Gastroesophageal sphincter (tissue), 4 donors: ENCODE measurements at places on chromosomes 5 and 9.
A peak's percentile ranks its signal among the peaks of the same experiment; 100 is the strongest.

DNA sequence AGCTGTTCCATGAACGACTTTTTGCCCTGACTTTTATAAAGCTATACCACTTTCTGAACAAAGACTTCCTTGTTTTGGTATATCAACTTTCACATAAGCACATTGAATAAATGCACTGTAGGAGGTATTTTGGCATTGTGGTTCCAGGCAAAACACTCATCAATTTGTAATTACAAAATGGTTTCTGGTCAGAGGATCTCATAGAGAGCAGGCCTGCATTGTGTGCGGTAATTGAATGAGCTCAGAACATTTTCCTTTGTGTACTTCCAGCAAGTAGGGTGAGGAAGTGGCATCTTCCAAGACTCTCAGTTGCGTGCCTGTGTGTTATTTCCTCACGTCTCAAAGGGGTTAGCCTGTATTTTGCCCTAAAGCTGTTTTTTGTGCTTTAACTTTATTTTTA, 89.2 kb downstream of the PDE6A start:
- ATAC-seq, result no peak

DNA sequence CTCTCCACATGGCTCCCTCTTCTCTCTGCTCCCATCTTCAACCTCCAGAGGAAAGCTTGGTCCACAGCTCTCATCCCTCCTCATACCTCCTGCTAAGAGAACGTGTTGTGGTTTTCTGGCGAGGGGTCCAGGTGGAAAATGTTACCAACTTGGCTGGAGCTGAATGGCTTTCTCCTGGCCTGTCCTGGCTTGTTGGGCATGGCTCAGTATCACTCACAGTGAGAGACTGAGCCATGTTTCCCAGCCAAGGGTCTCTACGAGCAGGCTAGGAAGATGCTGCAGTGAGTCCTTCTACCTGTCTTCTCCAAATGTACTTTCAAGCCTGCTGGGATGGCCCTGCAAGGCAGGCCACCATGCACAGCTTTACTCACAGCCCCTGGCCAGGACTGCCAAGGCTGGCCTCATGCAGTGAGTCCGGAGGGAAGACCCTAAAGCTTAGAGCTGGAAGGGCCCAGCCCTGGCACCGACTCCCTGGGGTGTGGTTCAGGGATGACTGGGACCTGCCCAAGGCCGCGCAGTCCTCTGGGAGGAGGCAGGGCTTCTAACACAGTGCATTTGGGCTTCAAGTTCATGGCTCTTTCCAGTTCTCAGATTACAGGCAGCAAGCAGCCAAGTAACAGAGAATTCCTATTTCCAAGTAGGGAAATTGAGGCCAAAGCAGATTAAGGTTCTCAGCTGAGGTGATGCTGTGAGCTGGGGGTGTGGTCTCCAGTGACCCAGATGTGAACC, 59.5 kb downstream of the COL27A1 start:
- ATAC-seq, result no peak

DNA sequence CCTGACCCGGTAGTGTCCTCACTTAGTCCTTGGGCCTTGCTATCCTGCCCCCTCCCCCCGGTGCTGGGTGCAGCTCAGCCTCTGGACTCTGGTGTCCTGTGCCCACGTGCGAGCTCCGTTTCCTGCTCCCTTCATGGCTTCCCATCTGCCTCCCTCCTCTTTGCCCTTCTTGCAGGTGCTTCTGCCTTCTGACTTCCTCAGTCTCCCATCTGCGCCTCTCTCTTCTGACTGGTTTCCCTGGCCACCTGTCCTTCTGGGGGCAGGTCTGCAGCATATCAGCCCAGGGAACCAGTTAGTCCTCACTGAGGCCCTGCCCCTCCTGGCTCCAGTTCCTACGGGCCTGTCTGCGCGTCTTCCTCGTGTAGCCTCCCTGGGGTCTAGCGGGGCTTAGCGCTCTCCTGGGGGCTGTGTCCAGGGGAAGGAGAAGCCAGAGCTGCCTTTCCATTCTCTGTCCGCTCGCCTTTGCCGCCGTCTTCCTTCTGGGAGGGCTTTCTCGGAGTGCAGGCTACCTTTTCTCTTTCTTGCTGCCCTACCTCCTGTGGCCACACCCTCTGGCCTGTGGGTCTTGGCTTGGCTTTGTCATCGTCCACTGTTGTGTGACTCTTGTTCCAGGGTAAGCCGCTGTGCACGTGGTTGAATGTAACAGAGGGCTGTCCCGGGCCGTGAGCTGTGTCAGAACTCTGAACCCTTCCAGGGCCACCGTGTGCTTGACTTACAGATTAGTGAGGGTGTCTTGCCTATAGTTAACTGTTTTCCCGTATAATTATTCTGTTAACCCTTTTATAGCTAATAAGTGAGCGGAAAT, 51.8 kb downstream of the EHMT1 start:
- no peak for ATAC-seq

DNA sequence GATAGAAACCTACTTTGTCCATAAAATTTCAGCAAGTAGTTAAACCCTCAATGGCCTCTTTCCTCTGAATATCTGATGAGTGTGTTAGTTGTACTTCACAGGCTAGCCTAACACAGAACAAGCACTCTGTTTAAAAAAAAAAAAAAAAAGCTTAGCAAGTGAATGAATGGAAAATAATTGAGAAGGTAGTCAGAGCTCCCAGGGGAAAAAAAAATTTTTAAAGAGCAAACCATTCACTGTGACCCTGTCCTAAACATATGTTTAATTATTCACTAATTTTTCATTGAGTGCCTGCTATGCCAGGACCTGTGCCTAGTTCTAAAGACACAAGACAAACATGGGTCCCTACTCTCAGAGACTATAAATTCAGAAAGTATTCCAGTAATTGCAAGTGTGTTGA, 69.3 kb downstream of the SH3RF2 start:
- no peak for ATAC-seq

GRCh38 chr5:88248743-88249540, 19.7 kb downstream of the TMEM161B start:
- no peak for ATAC-seq

- ATAC-seq, result no peak
These were observed 15.2 kb downstream of the FBXL7 start for GRCh38 chr5:15515229-15515628.

DNA sequence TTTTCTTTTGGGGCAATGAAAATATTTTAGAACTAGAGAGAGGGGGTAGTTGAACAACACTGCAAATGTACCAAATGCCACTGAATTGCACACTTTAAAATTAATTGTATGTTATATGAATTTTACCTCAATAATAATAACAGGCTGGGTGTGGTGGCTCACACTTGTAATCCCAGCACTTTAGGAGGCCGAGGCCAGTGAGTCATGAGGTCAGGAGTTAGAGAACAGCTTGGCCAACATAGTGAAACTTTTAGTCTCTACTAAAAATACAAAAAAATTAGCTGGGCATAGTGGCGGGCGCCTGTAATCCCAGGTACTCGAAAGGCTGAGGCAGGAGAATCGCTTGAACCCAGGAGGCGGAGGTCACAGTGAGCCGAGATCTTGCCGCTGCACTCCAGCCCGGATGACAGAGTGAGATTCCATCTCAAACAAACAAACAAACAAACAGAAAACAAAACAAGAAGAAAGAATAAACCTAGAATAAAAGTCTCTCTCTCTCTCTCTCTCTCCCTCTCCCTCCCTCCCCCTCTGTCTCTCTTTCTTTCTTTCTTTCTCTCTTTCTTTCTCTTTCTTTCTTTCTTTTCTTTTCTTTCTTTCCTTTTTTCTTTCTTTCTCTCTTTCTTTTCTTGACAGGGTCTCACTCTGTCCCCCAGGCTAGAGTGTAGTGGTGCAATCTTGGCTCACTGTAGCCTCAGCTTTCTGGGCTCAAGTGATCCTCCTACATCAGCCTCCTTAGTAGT, 91.1 kb downstream of the BASP1 start:
- no peak for ATAC-seq

- no peak for ATAC-seq
These were observed 188.9 kb downstream of the NSG2 start for GRCh38 chr5:174234388-174234787.

DNA sequence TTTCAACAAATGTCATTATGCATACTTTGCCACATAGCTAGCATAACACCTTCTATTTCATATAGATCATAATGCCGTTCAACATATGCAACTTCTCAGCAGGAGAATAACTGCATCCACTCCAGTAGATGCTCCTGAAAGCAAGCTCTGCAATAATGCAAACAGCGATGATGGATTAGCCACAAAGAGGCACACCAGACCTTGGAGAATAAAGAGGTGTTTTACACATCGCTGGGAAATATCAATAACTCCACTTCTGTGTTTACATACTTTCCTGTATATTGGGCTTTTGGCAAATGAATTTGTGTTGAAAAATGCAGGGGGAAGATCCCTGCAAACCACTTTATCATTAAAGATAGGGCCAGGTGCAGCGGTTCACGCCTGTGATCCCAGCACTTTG, 271.5 kb upstream of the PANK3 start:
- no peak for ATAC-seq

GRCh38 chr5:132770476-132771159, 6.4 kb downstream of the SEPTIN8 start:
- ATAC-seq, result peak; percentile 19

DNA sequence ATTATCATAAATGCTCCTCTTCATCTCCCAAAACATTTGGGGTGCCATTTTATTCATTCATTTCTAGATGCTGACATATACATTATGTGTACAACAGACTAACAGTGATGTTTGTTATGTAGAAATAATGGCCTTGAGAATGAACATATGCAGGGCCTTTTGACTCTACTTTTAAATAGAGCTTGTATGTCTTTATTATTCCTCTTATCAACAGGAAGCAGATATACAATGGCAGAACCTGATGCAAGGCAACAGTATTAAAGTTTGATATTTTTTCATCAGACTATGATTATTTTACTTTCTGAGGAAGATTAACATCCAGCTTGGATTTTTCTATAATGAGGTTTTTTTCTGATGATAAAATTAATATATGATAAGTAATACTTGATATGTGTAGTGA, 44.1 kb downstream of the SNX18 start:
- no peak for ATAC-seq

- no peak for ATAC-seq
These were observed 1.6 kb upstream of the HK3 start for GRCh38 chr5:176900780-176901204.

GRCh38 chr5:65734921-65735320, 12.9 kb downstream of the NLN start:
- no peak for ATAC-seq

- no peak for ATAC-seq
These were observed 2.1 kb upstream of the BASP1 start for GRCh38 chr5:17215361-17215760.

DNA sequence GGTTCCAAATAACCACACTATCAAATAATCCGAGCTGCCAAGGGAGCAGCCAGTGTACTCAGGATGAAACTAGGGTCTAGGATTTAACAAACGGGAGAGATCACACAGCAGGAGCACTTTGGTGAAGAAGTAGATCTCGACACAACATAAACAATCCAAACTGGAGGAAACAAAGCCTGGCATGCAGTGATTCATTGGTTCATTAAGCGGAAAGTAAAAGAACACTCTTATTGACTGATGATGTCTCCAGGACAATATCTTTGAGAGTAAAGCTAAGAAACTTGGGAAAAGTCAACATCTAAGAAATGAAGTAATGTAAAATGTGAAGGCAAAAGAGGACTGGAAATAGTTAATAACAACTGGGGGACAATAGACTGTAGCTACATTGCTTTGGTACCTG, 1478.3 kb upstream of the CDH9 start:
- no peak for ATAC-seq

- no peak for ATAC-seq
These were observed 199.9 kb downstream of the DIRAS2 start for GRCh38 chr9:90442723-90443122.

DNA sequence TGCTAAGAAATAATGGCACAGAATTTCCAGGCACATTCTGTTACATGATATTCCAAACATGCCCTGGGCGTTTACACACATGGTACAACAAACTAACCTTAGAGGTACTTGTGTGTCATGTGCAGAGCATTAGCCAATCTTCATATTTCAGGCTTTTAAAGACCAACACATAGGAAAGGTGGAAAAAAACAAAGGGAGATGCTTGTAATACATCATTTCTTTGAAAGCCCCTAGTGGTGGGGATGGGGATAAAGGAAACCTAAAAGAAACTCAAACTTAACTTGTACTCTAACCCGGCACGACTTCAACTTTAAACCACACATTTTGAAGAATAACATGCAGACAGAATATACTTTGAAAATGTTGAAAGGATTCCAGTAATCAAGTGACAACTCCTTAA, 133.6 kb downstream of the PTPRD start:
- ATAC-seq, result no peak

- no peak for ATAC-seq
These were observed 182.8 kb downstream of the CACNA1B start for GRCh38 chr9:138060365-138060764.

DNA sequence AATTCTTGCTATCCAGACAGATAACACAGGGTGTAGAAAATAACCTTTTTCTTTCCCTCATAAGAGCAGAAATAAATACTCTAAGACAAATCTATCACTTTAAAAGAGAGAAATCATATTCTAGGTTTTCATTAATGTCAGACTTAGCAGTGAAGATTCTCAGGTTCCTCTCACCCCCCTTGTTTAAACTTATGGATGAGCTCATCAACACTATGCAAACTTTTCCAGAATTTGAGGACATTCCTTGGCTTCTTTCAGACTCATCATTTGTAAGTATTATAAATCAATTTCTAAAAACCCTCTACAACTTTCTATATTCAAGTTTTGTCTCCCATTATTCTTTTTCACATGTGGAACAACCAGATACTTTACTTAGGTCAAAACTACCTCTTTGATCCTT, 374.9 kb upstream of the TRPC7 start:
- ATAC-seq, result no peak

DNA sequence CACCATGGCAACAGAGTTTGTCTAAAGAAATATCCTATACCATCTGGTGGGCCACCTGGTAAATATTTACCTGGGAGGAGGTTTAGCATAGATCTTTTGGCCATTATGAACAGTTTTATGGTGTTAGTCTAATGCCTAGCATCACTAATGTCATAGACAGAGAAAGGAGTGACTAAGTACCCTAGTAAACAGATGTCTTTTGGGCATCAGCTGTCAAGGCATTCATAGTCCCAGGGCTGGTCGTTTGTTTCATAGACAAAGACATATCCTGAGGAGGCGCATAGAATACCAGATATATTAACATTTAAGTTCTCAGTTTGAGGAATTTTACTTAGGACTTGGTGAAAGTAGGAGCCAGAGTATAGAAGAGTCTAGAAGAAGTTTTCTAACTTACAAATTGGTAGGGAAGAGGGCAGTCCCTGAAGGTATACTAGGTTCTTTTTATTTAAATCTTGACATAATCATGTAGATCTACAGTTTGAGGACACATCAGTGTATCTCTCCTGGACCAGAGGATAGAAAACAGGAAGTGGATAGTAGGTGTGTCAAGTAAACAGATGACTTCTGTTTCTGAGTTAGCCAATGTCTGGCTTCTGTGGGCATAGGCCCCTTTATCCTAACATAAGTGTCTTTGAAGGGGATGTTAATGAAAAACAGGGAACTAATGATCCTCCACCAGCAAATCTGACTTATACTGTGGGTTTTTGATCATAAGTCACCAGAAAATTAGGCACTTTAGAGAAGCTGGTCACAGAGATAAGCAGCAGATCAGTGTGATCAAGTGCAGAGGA, 105.0 kb upstream of the PRSS3 start:
- ATAC-seq, result no peak

DNA sequence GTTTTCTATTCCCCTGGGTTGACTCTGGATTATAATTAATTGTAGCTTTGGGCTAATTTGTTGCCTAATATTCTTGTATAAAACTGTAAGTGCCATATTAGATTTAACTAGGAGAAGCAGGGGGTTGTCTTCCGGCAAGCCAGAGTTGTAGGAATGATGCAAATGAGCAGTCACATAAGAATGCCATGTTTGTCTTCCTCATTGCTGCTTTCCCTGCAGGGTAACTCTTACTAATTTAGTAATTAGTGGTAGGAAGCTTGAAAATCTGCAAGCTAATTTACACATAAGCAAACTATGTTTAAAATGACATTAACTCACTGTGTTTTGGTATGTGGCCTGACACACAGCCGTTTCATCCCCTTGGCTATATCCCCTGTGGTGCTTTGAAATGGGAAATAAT, 527.8 kb downstream of the KCTD16 start:
- no peak for ATAC-seq
